ENCODE measurements at places on chromosomes 6 and 20. TPM values are rescaled to one million over a fixed set of nuclear protein-coding genes. Genes with fewer than 3 reads are reported as not detected.

- peak; percentile 32 for DNase-seq
These were observed 43.3 kb upstream of the CTAGE9 start for GRCh38 chr6:131754088-131754487.

- no peak for DNase-seq
These were observed 281.0 kb upstream of the EYS start for GRCh38 chr6:65988006-65988405.

GRCh38 chr20:63367446-63368055 is 6.4 kb upstream of the CHRNA4 start:
- no peak for DNase-seq

Gene MAFB
- total RNA-seq, result not detected

- peak; percentile 56 for DNase-seq
These were observed 174.3 kb downstream of the CDKAL1 start for GRCh38 chr6:20708367-20709124.

- no peak for DNase-seq
These were observed 14.5 kb downstream of the THBS2 start for GRCh38 chr6:169239181-169239580.

Gene DNAH8
- total RNA-seq, result not detected

DNA sequence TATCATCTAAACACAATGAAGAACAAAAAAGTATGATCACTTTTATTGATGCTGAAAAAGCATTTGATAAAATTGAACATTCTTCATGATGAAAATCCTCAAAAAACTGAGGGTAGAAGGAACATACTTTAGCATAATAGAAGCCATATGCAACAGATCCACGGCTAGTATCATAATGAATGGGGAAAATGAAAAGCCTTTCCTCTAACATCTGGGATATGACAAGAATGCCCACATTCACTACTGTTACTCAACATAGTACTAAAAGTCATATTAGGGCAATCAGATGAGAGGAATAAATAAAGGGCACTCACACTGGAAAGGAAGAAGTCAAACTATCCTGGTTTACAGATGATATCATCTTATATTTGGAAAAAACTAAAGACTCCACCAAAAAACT is 256.6 kb downstream of the RFPL4B start:
- DNase-seq, result no peak

DNA sequence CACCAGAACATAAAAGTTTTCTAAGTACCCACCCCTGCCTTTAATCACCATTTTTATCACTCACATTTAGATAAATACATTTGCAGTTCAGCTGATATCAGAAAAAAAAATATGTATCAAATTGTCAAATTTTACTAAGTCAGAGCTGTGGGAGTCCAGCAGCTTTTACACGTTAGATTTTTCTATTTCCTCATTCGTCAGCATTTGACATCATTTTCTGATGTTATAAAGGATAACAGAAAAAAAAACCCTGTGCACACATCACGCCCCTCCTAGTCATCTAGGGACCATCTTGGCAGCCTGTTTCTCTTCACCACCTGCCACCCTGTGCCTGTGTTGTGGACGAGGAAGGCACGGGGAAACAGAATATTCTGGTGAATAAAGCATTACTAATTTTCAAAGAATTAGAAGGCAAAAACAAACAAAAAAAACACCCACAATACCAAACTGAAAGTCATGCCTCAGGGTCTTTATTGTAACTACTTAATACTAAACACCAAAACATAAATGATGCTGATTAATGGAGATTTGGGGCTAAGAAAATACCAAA is 12.4 kb downstream of the B4GALT5 start:
- DNase-seq, result peak; percentile 88

DNA sequence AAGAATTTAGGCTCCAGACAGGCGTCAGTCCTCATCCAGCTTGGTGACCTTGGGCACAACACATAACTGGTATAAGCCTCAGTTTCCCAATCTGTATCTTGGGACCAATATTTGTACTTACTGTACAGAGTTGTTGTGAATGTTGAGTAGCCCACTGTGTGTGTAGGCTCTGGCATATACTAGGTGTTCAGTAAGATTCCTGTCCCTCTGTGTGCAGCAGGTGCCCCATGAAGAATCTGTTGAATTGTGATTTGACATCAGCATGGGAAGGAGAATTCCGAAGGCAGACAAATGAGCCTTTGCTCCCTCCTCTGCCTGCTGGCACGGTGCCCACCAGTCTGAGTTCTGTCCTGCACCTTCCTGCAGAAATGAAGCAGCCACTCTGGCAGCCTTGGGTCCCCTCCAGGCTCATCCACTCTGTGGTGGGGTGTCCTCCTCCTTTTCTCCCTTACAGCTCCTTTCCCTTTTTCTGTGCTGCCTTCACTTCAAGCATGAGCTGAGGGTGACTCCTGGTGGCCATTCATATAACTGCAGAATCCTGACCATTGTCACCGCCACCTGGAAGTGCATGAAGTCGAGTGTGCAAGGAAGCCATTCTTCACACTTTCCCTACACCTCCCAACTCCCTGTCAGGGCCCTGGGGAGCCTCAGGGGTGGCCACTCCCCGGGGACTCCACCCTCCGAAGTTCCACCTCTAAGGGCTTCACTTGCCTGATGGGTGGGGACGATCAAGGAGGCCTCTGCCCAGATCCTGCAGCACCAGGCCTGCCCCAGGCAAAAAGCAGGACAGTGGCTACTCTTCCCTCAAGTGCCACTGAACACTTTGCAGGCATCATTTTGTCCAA is 48.2 kb downstream of the MRPL14 start:
- DNase-seq, result peak; percentile 64

DNA sequence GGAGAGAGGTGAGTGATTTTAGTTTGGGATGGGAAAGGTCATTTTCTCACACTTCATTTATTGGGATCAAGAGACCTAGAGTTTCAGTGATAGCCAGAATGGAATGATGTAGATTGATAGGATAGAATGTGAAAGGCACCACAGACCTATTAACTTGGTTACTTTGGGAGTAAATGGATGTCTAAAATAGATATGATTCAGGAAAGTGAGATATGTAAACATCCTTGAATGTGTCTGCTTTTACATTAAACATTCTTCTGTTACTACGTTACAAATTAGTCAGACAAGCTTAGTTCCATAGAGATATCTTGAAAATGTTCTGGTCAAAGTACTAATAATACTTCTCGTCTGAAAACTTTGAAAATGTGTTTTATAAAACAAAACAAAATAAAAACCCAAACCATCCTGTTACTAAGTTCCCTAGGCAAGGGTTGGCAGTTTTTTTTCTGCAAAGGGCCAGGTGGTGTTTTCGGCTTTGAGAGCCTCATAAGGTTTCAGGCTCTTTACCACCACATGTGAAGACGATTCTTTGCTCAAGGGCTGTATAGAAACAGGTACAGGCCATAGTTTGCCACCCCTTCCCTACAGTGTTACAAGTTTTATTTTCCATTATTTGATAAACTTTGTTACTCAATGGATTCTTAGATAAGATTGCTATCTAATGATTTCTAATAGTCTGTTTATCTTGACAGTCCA is 3.4 kb downstream of the CYB5R4 start:
- DNase-seq, result no peak

DNA sequence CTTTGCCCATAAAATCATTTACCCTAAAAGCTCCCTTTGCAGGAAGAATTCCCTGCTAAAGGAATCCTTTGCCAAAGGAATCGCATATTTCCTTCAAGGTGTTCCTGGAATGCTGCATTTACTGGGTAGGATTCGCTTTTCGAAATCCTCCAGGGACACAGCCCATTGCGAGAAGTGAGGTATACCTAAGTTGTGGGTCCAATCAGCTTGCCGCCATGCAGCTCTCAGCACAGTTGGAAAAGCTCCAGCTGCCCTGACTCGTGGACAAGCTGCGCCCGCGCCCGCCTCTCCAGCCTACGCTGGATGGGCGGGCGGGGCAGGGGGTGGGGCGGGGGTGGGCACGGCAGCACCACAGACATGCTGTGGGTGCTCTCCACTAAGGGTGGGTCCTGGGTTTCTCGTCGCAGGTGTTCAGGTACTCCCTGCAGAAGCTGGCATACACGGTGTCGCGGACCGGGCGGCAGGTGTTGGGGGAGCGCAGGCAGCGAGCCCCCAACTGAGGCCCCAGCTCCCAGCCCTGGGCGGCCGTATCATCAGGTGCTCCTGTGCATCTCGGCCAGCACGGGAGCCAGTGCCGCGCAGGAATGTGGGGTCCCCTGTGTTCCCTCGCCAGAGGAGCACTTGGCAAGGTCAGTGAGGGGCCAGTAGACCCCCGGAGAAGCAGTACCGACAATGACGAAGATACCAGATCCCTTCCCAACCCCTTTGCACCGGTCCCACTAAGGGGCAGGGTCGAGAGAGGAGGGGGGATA is 1.4 kb downstream of the NNAT start:
- no peak for DNase-seq

Measured in LHCN-M2 (cell line).